NCI-H524 (cell line): ENCODE measurements at places on chromosomes 11 and 22.

DNA sequence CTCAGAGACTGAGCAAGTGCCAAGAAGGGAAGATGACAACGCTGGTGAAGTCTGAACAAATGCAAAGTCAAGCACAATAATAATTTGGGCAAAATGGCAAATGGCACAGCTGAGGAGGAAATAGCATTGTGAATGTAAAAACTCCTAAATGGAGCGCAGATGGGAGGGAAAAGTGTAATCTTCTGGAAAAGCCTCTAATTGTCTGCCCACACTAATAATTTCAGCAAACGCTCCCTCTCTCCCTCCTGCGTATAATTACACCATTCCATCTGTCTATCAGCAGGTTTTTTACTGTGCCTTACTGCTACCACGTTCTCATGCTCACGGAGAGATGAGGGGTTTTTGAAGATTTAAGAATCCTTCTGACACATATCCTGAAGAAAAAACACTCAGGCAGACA, 302.6 kb downstream of the KIRREL3 start:
- peak; percentile 90 for DNase-seq

DNA sequence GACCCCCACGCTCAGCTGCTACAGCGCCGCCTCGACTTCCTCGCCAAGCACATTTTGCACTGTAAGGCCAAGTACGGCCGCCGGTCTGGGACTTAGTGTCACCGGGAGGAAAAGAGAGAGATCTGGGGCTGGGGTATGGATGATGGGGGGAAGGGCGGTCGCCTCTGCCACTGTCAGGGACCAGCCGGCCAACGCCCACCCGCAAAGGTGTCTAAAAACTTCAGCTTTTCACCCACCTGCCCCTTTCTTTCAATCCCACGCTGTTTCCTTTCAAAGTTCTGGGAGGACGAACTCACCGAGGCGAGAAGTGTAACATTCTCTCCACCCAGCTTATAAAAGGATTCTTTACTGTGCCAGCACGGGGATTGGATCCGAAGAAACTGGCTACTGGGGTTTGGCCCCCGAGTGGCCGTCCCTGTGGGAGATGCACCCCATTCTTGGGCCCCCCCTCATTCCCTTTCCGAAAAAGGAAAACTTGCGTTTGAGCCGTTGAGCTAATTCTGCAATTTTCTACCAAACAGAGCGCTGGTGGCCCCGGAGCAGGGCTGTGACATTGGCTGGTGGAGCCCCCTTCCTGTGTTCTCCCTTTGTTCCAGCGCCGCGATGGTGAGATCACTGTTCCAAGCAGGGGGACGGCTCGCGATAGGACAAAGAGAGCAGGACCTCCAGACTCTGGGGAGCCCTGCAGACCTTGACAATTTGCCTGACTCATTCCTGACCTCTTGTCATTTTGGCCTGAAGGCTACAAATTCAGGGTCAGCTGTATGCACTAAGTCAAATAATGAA, 1.8 kb downstream of the FJX1 start:
- DNase-seq = no peak

DNA sequence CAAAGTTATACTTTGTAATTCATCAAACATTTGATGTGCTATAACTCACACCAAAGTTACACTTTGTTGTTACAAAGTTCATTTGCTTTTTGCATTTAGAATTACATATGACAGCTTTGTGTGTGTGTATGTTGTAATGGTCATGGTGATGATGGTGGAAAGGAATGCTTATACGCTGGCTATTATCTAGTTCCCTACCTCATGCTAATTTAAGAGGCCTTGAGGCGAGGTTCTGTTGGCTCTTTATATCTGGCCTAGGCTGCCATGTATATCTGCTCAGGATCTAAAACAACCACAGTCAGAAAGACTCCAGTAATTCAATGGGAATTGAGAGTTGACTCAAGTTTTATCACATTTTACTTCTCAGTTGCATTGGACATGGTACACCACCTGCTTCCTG, 123.4 kb downstream of the SLC17A6 start:
- DNase-seq = no peak

DNA sequence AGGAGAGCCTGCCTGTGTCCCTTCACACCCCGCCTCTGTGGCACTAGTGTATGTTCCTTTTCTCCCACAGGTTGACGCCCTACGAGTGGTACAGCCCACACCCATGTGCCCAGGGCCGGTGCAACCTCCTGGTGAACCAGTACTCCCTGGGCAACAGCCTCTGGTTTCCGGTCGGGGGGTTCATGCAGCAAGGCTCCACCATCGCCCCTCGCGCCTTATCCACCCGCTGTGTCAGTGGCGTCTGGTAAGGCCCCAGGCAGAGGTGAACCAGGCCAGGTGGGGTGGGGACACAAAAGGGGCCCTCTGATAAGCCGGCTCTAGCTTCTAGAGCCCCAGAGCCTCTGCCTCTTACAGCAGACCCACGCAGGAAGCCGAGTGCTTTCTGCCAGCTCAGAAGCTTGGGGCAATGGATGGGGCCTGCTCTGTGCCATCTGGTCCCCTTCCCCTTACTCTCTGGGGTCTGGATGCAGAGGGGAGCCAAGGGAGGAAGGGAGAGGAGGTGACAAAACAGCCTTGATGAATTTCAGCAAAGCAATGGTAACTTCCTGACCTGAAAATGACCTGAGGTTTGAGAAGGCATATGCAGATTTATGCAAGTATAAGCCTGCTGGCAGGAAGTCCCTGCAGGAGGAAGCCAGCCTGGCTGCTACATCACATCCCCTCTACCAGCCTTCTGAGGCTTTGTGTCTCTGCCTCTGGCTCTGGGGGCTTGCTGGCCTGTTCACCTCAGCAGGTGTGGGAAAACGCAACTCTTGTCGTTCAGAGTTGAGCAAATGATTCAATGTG, 67.0 kb upstream of the TBCEL start:
- no peak for DNase-seq

GRCh38 chr11:62702246-62702645, 5.0 kb downstream of the BSCL2 start:
- no peak for DNase-seq

GRCh38 chr22:25232301-25232700, 12.9 kb downstream of the CRYBB2 start:
- no peak for DNase-seq

GRCh38 chr11:47348859-47349258, 3.6 kb downstream of the MYBPC3 start:
- peak; percentile 75 for DNase-seq

DNA sequence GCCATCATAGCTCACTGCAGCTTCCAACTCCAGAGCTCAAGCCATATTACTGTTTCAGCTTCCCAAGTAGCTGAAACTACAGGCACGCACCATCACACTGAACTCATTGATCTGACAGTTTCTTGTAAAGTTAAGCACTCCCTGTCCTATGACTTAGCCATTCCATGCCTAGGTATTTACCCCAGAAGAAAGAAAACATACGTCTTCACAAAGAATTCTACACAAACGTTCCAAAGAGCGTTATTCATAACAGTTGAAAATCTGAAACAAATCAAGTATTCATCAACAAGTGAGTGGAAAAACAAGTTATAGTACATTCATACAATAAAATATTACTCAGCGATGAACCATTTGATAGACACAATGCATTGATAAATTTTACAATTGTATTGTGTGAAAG, 7.8 kb upstream of the NLRP10 start:
- no peak for DNase-seq

DNA sequence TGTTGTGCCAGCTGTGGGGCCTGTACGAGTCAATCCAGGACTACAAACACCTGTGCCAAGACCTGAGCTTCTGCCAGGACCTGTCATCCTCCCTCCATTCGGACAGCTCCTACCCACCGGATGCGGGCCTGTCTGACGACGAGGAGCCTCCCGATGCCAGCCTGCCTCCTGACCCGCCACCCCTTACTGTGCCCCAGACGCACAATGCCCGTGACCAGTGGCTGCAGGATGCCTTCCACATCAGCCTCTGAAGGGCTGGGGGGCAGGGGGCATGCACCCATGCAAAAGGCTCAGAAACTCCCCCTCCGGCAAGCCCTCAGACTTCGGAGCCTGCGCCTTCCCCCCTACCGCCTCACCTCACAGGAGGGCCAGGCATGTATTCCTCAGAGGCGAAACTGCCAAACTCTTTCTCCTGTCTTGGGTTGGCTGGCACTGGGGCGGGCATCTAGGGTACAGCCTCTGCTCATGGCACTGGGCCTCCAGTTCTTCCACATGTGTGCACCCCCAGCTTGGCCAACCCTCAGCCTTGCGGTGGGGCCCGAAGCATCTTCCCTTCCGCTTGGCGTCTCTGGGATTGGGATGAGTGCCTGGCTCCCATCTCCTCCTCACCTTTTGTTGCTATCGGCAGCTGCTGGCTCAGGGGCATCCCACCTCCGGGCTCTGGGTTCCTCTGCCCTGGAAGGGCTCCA, 1.2 kb downstream of the FAM89B start:
- DNase-seq = no peak

DNA sequence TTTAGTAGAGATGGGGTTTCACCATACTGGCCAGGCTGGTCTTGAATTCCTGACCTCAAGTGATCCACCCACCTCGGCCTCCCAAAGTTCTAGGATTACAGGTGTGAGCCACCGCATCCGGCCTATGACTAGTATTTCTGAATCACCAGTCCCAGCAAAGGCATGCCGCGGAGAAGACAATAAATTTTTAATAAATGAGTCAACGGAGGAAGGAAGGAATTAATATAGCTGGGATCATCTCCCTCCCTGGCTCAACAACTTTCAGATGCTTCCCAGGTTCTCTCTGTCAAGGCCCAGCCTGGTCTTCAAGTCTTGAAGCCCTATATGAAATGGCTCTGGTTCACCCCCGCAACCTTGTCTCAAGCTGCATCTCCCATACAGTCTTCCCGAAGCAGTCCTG, 45.7 kb downstream of the CYTH4 start:
- no peak for DNase-seq

DNA sequence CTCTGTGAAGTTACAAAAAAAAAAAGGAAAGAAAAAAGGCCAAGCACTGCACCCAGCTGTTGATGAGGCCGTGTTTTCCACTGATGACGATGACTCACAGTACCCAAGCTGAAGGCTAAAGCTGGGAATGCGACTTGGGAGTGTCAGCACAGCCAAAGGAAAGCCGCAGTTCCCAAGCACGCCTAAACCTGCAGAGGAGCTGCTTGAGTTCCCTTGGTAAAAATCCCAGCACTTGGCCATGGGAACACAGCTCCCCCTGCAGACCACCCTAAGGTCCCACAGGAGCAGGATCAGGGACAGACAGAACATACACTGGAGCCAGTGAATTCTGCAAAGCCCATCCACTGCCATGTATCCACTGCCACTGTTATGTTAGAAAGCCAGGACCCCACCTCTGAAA, 39.9 kb downstream of the SERGEF start:
- DNase-seq = peak; percentile 57

GRCh38 chr22:35921044-35921443, 107.6 kb downstream of the RBFOX2 start:
- DNase-seq = no peak

DNA sequence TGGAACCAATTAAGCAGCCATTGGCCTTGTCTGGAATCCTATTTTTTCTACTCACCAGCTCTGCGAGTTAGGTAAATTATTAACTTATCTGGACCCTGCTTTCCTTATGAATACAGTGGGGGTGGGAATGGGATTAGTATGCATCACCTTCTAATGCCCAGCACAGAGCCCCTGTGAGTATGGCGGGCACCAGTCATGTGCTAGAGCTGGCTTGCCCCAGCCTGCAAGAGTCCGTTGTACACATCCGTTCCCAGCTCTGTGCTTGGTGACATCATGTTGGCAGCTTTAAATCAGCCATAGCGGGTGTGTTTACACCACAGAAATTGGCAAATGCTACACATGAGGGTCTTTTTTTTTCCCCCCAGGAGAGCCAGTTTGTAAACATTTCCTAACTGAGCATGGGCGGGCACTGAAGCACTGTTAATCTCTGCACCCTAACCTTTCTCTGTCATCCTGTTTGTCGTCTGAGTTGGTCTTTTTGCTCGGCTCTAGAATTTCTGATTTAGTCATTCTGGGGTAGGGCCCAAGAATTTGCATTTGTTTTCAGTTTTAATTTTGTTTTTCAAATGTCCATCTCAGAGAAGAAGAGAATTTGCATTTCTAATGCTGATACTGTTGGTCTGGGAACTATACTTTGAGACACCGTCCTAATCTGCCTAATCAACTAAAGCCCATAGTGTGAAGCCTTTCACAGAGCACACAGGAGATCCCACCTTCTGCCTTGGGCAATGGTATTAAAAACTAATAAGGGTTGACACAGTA, 130.3 kb upstream of the TBCEL start:
- no peak for DNase-seq

DNA sequence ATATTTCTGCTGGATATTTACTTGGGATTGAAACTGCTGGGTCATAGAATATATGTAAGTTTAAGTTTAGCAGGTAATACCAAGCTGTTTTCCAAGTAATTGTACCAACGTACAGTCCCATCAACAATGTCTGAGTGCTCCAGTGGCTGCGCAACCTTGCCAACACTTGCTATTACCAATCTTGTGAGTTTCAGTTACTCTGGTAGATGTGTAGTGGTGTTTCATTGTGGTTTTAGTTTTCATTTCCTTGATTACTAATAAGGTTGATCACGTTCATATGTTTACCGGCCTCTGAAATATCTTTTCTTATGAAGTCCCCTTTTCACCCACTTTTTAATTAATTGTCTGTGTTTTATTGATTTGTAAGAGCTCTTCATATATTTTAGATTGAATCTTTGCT, 370.6 kb upstream of the CADM1 start:
- no peak for DNase-seq

DNA sequence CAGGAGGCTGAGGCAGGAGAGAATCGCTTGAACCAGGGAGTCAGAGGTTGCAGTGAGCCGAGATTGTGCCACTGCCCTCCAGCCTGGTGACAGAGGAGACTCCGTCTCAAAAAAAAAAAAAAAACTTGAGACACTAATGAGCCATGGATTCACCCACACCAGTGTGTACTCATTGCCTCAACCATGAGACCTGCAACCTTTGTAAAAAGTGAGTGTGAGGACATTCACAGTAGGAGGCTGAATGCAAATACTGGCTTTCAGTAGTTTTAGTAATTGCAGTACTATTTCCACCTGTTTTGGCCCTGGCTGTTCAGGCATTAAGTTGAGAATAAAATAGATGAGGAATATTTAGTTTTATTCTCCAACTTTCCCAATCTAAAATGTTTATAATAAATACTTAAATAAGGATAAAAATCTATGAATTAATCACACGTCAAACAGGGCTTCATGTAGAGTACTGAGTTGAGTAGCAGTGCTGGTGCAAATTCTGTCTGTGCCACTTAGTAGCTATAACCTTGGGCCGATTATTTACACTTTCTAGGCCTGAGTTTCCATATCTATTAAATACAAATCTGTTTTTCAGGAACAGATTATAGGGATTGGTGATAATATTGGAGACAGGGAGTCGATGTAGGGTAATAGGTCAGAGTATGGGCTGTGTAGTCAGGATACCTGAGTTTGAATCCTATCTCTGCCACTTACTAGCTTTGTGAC, 72.8 kb downstream of the PPP2R1B start:
- no peak for DNase-seq

DNA sequence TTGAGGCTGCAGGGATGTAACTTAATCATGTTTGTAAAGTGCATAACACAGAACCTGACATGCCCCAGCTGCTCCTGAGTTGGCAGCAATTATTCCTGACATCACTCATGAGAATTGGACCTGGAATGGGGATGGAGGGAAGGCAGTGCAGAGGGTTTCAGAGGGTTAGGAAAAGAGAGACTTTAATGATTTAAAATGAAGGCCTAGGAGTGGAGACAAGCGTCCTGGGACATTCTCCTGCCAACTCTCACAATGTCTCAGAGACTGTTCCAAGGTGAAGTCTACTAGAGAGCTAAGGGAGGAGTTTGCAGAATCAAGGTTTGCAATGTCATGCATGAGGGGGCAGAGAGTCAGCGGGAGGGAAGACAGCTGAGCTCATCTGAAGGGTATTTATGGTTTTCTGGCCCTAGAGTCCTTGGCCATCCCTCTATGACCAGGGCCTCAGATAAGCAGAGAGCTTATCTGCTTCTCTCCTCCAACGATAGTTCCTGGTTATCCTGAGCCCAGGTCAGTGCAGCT, 36.9 kb downstream of the GGTLC2 start:
- DNase-seq = no peak
